ENCODE measurements at places on chromosomes 6 and 20.

- peak; percentile 18 for ATAC-seq
Measured at GRCh38 chr6:3571836-3572235, 115.0 kb upstream of the SLC22A23 start.

DNA sequence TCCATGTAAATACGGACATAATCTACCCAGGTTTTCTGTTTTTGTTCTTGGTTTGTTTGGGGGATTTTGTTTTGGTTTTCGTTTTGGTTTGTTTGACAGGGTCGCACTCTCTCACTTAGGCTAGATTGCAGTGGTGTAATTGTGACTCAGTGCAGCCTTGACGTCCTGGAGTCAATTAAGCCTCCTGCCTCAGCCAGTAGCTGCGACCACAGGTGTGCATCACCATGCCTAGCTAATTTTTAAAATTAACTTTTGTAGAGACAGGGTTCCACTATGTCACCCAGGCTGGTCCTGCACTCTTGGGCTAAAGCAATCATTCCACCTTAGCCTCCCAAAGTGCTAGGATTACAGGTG, 37.8 kb upstream of the EYA4 start:
- peak; percentile 32 for ATAC-seq

- no peak for ATAC-seq
Measured at GRCh38 chr6:106162921-106163320, 76.8 kb downstream of the PRDM1 start.

- ATAC-seq, result no peak
Measured at GRCh38 chr6:128806261-128806660, 76.7 kb upstream of the LAMA2 start.

DNA sequence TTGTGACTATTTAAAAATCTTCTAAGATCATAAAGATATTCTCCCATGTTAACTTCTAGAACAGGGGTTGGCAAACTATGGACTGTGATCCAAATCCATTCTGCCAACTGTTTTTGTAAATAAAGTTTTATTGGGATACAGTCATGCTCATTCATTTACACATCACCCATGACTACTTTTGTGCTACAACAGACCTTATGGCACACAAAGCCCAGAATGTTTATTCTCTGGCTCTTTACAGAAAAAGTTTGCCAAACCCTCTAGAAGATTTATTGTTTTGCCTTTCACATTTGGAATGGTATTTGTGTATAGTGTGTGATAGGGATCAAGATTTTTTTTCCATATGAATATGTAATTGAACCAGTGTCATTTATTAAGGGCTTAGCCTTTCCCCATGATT, 341.7 kb downstream of the CD83 start:
- ATAC-seq, result no peak

GRCh38 chr6:47034926-47035325, 7.2 kb downstream of the ADGRF1 start:
- no peak for ATAC-seq

DNA sequence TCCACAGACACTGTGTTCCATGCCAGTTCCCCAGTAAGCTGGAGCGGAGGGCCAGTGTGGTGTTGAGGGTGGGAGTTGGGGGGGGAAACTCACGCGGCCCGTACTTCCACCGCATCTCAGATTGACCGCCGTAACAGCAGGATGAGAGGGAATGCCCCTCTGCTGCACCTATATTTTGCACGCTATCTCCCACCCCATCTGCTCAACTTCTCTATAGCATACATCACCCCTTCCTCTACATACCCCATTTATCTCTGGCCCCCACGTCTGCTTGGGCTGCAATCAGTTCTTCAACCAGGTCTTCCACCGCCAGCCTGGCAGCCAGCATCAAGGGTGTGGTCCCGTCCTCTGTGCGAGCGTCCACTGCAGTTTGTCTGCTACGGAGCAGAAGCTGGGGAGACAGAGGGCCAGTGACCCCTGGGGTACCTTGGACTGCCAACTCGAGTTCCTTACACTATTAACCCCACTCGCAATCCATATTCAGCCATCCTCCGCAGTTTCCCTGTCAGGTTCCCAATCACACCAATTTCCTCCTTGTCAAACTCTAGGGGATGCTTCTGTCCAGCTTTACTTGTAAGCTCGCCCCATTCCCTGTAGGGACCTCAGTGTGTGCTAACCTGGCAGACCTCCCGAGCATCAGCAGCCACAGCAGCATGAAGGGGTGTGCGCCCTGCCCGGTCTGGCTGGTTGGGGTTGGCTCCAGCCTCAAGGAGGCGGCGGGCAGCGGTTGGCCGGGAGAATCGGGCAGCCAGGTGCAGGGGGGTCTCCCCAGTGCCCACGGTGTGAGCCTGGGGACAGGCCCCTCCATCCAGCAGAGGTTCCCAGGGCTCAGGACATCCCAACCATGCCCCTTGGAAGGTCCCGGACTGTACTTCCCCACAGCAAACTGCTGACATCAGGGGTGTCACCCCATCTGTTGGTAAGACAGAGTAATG, 4.5 kb upstream of the GPSM3 start:
- ATAC-seq, result no peak

GRCh38 chr20:63080811-63081210, 74.0 kb upstream of the BHLHE23 start:
- no peak for ATAC-seq

DNA sequence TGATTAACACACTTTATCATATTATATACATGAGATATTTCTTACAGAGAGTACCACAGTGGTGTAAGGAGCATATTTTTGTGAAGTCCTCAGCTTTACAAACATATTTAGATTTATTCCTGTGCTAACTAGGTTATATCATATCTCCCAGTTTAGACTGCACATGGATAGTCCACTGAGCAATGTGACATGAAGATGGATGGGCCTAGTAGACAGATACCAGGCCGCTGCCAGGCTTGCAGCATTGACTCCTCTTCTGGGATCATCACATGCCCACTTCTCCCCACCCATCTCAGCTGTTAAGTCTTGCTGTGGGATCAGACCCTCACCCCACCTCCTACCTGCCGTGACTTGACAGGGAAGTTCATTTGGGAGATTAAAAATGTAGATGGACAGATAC, 95.8 kb downstream of the SLX4IP start:
- ATAC-seq, result no peak

DNA sequence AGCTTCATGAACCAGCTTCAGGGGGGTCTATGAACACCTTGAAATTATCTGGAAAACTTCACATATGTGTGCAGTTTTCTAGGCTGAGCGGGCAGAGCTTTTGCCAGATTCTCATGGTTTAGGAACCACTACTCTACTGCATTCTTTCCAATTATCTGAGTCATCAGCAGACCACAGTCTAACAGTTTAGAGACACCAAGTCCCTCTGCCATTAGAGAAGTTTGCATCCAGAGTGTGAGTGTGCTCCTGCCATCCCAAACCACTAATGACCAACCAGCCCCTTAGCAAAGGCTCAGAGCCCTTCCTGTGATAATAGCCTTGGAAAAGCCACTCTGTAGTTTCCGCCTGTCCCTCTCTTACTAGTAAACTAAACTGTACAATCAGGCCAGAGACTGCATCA, 96.8 kb downstream of the PHACTR1 start:
- no peak for ATAC-seq

GRCh38 chr6:23045280-23045679, 475.9 kb downstream of the HDGFL1 start:
- ATAC-seq, result no peak

GRCh38 chr6:74117113-74117512, 421.1 kb downstream of the CD109 start:
- ATAC-seq, result no peak

DNA sequence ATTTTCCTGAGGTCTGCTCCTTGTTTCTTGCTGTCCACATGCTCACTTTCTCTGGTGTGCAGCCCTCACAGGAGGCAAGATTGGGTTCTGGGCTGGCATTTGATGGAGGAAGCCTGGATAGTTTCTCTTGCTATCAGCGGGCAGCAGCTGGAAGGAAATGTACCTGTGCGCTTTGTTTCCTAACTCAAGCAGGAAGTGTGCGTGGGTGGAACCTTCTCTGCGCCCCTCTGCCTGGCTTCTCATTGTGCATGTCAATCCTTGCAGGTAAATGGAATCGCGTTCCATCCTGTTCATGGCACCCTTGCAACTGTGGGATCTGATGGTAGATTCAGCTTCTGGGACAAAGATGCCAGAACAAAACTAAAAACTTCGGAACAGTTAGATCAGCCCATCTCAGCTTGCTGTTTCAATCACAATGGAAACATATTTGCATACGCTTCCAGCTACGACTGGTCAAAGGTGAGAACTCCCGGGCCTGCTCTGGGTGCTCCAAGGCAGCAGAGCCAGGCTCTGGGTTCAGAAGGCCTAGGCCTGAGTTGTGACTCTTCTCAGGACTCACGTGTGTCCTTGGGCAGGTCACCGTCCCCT, 16.8 kb upstream of the RBM38 start:
- ATAC-seq, result no peak

- ATAC-seq, result no peak
Measured at GRCh38 chr6:142940487-142940886, 4.5 kb downstream of the HIVEP2 start.

GRCh38 chr6:23537828-23538227, 588.2 kb upstream of the NRSN1 start:
- no peak for ATAC-seq

DNA sequence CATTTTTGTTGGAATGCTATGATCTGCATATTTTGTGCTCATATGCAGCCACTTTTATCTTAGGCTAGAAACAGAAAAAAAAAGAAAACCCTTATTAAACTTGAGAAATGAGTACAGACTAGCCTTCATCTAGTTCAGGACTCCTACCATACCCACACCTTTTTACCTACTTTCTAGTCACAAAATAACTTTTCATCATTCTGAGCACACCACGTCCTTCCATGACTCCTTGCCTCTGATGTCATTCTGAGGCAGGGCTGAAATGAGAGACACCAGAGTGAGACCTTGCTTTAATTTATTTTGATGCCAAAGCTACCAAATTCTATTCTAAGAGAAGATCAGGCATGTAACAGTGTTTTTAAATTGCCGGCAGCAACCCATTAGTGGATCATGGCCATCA, 38.8 kb downstream of the SNX3 start:
- ATAC-seq, result no peak

DNA sequence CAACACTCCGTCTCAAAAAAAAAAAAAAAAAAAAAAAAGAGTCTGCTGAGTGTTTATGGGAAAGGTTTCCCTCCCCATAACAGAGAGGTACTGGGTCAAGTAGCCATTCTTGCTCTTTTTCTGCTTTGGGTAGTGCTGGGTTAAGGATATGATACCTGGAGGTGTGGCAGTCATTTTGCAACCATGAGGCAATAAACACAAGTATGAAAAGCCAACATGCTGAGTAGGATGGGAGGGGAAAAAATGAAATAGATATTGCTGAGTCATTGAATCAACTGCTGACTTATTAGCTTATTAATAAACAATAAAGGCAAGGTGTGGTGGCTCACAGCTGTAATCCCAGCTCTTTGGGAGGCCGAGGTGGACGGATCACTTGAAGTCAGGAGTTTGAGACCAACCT, 2.3 kb upstream of the TOMM34 start:
- ATAC-seq, result no peak

GRCh38 chr6:41659935-41660334, 21.7 kb downstream of the MDFI start:
- ATAC-seq, result no peak

- peak; percentile 92 for ATAC-seq
Measured at GRCh38 chr6:35370124-35370741, 27.9 kb downstream of the PPARD start.

DNA sequence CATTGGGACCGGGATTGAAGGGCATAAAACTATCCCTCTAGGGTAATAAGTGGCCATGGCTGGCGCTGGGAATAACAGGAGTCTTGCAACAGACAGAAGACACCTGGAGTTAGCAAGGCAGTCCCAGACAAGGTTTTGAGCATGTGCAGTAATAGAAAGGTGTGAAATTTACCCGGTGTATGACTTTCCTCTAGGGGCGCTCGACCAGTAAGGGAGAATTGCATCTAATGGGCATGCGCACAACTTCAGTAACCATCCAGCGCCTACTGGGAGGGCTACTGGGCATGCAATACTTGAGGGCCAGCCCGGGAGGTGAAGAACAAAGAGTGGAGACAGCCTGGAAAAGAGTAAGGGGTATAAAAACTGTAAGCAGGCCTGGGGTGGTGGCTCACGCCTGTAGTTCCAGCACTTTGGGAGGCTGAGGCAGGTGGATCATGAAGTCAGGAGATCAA, 32.7 kb downstream of the SERPINB6 start:
- no peak for ATAC-seq

DNA sequence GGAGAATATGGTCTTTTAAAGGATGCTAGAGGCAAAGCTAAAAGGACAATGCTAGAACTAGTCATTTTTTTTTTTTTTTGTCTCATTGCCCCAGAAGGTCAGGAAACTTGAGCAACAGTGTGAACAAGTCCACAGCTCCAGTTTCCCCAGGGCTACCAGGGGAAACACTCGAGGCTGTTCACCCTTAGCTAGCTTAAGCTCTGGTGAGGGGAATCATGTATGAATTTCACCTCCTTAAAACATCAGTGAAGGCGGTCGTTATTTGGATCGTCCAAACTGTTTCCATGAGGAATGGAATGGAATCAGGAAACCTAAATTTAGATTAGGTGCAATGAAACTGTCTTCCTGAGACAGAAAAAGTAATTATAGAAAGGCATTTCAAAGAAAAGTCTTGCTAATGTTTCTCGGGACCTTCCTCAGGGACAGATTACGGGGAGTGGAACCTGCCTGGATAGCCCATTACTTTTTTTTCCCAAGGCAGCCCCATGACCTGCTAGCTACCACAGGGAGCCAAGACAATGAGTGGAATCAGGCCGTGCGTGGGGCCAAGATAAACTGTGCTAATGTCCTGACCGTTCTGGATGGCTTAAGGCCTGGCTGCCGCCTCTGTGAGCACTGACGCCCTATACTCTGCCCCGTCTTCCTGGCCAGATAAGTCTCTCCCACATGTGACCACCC, 164.8 kb upstream of the SGK1 start:
- ATAC-seq, result no peak

DNA sequence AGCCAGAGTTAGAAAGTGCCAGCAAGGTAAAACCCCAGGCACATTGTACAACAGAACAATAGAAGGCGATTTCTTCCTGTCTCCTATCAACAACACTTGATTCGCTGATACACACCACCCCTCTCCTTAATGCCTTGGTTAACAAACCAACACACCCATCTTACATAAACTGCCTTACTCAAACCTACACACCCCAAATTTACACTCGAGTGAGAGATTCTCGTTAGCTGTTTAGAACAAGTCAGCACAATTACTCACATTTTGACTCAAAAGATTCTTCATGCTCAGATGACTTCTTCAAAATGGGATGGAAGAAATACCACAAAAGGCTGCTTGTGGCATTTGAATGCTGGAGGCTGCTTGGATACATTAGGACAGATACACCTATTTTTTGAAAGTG, 80.0 kb upstream of the FOXQ1 start:
- ATAC-seq, result no peak

Data from stimulated activated memory B cell treated with anti-CD40 and anti-IgM and Interleukin-4, amounts not matched to agents 10 μg/mL and 1 μg/mL and 100 μg/mL, for 72 hours (primary cell).